Left forelimb (tissue), 1 donor: ENCODE measurements at places on chromosomes 5 and 9.

DNA sequence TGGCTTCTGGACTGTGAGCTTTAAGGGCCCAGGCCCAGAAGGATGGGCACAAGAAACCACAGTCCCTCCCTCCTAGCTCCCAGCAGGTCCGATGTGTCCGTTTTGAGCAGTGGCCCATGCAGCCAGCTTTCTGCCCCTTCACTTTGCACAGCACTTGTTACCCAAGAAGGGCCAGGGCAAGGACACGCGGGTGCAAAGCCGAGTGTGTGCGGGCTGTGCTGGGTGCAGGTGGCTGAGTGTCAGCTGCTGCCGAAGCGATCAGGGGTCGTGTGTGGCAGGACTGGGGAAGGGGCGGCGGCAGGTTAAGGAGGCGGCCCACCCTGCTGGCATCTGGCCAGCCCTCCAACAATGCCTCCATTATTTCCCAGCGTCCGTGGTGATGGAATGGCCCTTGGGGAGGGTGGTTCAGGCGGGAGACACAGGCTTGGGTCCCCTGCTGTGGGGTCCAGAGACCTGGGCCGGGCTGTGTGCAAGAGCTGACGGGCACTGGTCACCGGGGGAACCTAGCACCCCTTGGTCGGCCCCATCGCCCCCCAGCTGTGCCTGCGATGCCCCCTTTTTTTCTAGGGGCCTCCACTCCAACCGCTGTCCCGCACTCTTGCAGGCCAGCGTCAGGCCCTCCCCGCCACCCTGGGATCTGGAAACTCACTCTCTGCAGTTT is 653 bp downstream of the LHX3 start:
- DNase-seq, result no peak

DNA sequence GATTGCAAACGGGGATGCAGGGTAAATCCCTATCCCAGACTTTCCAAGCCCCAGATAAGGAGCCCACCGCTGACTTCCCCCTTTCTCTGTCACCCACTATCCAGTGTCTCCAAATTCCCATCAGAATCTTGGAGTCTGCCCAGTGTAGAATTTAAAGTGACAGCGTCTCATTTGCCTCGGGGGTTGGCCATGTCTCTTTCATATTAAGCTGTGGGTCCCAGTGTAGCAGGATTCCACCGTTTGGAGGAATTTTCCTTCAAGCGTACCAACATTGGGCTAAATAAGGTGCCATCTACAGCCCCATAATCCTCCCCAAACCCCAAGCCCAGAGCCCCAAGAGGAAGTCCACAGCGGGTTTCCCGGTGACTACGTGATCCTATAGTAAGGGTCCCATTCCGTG is 1.1 kb downstream of the BRINP1 start:
- no peak for DNase-seq

DNA sequence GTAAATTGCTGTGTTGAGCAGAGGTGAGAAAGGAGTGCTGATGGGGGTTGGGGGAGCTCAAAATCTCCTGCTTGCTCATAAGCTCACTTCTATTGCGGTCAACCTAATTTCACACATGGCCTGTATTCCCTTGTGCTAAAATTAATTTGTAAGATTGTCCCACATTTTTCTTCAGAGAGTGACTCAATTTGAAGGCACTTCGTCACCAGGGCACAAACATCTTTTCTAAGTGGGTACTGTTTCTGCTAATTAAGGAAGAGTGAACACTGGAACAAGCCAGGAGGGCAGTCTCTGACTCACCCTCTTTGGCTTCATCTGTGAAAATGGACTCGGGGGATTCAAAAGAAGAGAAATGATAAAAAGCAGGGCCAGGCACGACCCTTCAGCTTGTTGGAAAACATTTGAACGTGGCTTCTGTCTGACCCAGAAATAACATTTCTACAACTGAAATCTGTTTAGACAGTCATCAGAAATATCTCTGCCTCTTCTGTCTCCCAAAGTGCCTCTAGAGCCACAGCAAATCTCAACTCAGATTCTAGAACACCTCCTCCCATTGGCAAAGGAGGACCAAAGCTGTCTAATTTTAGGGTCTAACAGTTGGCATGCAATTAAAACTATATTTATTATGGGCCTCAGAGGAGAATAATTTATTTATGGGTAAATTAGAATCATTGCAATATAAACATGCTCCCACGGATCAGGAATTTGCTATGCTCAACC is 49.8 kb downstream of the FEM1C start:
- no peak for DNase-seq

DNA sequence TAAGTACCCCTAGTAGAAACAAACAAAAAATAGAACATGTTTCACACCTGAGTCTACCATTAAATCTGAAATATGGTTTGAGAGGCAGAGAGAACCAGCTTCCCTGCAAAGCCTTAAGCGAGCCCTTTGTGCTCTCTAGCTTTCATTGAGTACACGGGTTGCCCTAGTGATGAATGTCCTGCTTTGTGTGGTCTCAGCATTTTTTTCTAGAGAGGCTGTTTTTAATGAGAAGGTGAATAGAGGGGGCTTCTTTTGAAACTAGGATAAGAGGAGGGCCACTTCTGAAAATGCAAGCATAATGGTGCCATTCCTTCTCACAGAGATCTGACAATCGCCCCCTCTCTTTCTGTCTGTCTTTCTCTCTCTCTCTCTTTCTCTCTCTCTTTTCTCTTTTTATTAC is 131.3 kb downstream of the MACIR start:
- no peak for DNase-seq

GRCh38 chr9:13580760-13581159 is 301.3 kb upstream of the MPDZ start:
- DNase-seq, result no peak

DNA sequence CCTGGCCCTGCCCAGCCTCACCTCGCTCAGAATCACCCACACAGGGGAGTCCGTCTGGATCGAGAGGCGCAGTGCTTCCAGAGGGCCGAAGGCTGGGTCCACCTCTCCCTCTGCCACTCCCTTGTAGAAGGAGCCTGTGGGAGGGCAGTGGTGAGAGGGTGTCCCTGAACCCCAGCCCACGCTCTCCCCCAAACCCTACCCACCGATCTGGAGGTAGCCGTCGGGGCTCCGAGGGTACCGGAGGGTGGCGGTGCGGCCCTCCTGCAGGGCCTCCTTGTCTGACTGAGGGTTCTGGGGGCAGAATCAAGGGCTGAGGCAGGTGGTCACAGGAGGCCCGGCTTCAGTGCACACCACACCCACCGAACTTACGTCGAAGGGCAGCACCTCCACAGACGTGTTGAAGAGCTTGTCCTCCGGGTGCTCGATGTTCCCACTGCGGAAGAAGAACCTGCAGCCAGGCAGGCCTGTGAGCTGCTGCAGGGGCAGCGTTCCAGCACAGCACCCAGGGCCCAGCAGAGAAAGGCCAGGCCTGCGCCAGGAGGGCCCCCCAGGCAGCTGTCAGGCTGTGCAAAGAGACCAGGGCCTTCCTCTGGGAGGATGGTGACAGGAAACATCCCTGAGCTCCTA is 4.5 kb downstream of the LTC4S start:
- DNase-seq, result no peak

DNA sequence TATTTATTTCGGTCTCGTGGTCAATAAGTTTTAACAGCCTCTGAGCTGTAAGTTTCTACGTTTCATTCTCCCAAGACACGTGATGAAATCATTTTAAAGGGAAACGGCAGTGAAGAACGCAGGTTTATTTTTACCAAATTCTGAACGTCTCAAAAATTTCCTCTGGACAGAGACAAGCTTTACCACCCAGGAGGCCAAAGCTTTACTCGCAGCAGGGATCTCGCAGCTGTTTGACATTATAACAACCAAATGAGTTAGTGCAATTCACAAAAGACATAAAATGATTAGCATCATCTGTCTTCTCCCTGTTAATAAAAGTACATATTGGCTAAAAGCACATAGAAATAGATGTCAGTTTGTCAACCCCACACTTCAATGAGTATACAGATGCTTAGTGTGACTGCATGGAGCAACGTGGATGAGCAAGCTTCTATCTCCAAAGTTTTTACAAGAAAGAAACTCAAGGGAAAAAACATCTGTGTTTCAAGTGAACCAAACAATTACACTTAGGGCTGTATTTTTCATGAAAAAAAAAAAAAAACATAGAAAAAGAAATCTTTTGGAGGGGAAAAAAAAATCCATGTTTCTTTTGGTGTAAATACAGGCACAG is 2.5 kb downstream of the SEMA5A start:
- no peak for DNase-seq
